Activated CD4-positive, alpha-beta T cell treated with anti-CD3 and anti-CD28 coated beads, Interleukin-2, amount 50 U/mL, for 24 hours (primary cell): ENCODE measurements at places on chromosomes 4 and X.

DNA sequence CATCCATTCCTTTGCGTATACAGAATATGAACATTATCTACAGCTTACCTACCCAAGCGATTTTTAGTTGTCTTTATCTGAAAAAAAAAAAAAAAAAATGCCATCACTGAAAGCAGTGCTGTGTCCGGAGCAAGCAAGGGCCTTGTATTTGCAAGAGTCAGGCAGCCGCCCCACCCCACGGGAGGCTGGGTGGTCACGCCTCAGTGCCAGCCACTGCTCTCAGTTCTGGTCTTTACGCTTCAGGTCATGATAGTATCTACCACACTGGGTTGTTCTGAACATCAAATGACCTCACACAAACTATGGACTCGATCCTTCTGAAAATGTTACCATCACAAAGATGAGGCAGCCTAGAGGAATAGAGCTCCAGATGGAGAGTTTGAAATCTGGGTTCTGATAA, 62.7 kb upstream of the HELT start:
- no peak for DNase-seq

DNA sequence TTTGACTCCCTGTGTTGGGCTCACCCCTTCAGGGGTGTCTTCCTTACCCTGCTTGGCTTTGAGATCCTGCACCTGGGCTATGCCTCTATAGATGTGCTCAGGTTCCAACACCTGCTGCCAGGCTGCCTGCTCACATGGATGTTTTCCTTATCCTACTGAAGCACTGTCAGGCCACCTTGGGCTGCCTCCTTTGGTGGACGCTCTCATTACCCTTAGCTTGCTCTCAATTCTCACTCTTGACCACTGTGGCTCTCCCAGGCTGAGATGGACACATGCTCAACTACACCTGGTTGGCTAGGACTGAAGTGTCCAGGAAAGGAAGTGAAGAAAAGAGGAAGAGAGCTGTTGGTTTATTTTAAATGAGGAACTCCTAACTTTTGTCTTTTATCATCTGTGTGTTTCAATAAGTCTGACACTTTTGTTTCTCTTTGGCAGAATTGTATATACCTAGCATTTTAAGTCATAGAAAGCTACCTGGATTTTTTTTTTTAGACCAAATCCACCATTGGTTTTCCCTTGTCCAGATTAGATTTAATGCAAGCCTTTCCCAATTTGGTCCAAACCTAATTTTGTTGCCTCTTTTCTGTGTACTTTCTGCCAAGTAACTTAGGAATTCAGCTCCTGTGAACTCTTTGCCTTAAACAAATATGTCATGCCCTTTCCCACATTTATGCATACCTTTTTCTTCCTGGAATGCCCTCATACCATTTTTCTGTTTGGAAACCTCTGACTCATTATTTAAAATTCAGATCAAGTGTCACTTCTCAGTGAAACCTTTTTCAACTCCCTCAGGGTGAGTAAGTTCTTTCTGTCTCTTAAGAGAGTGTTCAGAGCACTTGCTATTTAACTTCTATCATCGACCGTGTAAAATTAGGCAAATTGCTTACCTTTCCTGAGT, 175.8 kb downstream of the GC start:
- no peak for DNase-seq

- DNase-seq = no peak
Observed at GRCh38 chrX:18348047-18348446, 6.4 kb downstream of the SCML2 start.

- no peak for DNase-seq
Observed at GRCh38 chr4:39759569-39759968, 61.6 kb downstream of the UBE2K start.

DNA sequence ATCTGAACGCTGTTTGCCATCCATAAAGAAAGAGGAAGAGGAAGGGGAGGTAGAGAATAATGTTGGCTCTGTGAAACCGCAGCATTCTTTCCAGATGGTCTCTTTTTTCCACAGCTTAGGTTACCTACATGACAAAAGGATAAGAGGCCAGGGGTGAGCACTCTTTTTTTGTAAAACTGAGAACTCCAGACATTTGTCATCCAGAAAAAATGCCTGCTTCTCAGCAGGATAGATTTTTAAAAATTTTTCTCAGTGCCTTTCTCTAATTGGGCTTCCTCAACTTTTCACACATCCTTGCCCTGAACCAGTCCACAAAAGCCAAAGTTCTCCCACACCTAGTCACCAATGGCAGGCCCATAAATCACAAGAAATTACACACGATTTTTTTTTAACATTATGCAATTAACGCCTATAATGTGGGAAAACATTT, 158.1 kb upstream of the TENM3 start:
- no peak for DNase-seq

GRCh38 chr4:24330573-24330972, 253.8 kb downstream of the DHX15 start:
- no peak for DNase-seq

- no peak for DNase-seq
Observed at GRCh38 chr4:170827562-170828274, 738.0 kb upstream of the AADAT start.
